GOT3 (cell line): ENCODE measurements at places on chromosomes 11 and 22.

- no peak for DNase-seq
Observed at GRCh38 chr11:69837791-69838190, 18.6 kb upstream of the FGF3 start.

- no peak for DNase-seq
Observed at GRCh38 chr22:47605441-47605840, 843.0 kb downstream of the TBC1D22A start.

- no peak for DNase-seq
Observed at GRCh38 chr11:689625-690024, 5.4 kb downstream of the DEAF1 start.

GRCh38 chr11:92249156-92249753 is 24.6 kb downstream of the FAT3 start:
- DNase-seq, result no peak

DNA sequence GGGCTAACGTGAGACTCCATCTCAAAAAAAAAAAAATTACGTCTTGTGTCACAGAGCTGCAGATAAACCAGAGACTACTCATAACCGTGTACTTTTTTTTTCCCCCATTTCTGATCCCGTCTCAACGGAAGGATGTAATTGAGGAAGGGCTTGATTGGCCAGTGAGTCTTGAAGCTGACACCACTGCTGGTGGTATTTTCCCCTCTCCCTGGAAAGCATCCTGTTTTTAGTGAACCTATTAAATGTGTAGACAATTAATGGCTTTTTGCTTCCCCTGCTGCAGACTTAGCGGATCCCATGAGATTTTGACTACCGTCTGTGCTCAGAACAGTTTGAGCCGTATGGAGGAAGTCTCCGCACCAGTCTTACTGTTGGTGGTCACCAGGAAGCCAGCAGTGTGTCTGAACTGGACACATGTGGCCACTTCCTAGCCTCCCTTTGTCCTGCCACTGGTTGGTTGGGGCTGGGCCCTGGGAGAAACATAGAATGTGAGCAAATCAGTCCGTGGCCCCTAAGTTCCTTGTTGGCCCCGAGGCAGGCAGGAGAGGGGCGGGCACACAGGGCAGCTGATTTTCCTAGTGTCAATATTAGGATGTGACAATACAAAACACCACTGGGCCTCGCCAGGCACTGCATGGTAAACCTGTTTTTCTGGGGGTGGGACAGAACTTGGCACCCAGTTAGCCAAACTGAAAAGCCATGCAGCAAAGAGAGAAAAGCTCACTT is 3.1 kb downstream of the BIK start:
- no peak for DNase-seq

GRCh38 chr22:27866135-27867084 is 52.6 kb downstream of the PITPNB start:
- no peak for DNase-seq

GRCh38 chr11:47355283-47356128 is 3.0 kb upstream of the MYBPC3 start:
- DNase-seq, result peak; percentile 77

GRCh38 chr11:134879931-134880330 is 467.9 kb upstream of the B3GAT1 start:
- no peak for DNase-seq

- DNase-seq, result no peak
Observed at GRCh38 chr22:36894266-36894665, 19.2 kb upstream of the CSF2RB start.

GRCh38 chr11:36402568-36403170 is 106.6 kb downstream of the PRR5L start:
- DNase-seq, result no peak

DNA sequence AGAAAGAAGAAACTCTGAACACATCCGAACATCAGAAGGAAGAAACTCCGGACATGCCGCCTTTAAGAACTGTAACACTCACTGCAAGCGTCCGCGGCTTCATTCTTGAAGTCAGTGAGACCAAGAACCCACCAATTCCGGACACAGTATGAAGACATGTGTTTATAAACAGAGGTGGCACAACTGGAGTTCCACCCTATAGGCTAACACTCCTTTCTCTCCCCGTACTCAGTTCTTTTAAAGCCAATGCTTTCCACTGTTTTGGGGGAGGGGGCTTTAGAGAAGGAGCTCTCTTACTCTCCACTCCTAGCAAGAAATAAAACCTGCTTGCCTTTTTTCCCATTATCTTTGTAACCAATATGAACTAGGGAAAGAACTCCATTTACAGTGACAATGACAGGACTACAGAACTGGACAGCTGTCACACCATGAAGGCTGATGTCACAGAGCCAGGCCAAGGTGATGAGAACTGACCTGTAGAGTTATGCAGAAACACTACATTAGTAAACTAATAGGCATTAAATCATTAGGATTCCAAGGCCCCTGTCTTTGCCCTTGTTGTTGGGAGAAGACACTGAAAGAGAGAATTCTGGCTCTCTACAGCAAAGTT is 733 bp downstream of the TRIM5 start:
- DNase-seq, result no peak

- no peak for DNase-seq
Observed at GRCh38 chr11:133600306-133600705, 68.0 kb upstream of the OPCML start.

DNA sequence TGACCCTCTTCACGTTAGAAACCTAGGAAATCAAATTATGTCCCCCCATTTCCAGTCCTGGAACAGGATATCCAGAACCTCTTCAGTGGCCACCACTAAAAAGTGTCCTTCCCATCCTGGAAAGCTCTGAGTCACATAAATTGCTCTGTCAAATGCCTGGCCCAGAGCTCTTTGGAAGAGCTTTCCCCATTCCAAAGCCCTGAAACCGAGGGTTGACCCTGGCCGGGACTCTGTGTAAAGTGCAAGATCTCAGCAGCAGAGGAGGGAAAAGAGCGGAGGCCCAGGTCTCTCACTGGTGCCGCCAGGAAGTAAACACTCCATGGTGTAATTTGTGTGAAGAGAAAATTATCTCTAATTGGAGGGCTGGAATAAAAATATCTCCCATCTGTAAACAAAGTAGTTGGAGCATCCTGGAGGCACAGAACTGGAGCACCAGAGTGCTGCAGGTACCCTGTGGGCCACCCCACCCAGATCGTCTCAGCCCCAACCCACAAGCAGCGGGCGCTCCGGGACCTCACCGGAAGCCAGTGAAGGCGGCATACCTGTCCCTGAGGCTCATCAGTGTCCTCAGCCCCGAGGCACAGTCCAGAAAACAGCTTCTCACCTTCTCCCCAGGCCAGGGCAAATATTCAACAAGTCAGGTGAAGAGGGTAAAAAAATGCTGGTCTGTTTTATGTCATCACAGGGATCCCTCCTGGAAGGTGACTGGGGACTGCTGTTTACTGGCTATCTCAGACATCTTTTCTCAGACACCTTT is 4.7 kb upstream of the JAM3 start:
- no peak for DNase-seq

DNA sequence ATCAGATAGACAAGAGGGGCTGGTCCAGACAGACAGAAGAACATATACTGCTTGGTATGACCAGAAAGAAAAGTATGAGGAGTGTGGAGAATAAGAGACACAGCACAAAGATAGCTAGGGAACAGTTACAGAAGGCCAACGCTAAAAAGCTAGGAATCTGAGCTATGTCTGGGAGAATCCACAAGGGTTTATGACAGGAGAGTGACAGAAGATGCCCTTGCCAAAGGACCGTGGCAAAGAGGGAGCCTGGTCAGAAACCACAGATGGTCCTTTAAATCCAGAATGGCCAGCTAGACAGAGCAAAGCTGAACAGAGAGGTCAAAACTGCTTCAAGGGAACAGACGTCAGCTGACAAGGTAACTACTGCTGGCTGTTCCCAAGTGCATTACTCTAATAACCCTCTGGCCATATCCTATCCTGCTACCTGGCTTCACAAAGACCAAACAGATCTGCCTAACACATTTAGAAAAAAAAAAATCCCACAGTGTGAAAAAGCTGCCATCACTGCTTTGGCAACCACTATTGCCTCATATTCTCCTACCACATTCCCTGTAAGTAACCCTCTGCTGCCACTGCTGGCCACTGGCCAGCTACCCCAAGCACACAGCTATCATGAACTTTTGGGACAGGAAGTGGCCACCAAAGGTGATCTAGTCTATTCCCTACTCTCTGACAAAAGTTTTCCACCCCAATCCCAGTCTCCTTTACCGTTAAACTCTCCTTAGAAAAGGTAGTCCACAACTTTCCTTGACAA is 7.3 kb downstream of the SERGEF start:
- DNase-seq, result no peak

DNA sequence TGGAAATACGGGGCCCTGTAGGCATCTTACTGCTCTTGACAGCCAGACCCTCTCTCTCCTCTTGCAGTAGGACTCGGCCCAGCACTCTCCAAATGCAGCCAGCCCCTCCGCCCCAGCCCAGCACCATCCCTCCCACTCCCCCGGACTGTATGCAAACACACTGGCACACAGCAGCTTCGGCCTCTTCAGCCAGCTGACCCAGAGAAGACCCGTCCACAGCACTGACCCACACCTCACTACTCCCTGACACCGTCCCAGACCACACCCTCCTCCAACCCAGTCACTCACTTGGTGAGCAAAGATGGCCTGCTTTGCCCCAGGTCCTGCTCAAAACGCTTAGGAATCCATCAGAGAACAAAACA is 164.6 kb downstream of the IGLL1 start:
- DNase-seq, result no peak

DNA sequence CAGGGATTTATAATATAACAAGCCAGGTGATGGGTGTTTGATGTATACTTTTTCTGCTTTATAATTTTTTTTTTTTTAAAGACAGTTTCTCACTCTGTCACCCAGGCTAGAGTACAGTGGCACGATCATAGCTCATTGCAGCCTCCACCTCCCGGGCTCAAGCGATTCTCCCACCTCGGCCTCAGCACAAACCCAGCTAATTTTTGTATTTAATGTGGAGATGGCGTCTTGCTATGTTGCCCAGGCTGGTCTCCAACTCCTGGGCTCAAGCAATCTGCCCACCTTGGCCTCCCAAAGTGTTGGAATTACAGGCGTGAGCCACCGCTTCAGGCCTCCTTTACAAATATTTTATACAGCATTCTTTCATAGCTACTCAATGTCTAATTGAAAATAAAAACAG is 48.6 kb downstream of the MORC2 start:
- DNase-seq, result no peak

- DNase-seq, result no peak
Observed at GRCh38 chr11:18384157-18384641, 10.2 kb upstream of the LDHA start.

- DNase-seq, result no peak
Observed at GRCh38 chr11:126122863-126123262, 60.2 kb upstream of the CDON start.

GRCh38 chr11:110962921-110963320 is 250.7 kb upstream of the ARHGAP20 start:
- DNase-seq, result no peak

GRCh38 chr11:104338186-104338585 is 174.2 kb upstream of the PDGFD start:
- no peak for DNase-seq

GRCh38 chr11:1481483-1481825 is 5.1 kb downstream of the MOB2 start:
- DNase-seq, result no peak

GRCh38 chr11:101741061-101741460 is 157.3 kb upstream of the TRPC6 start:
- DNase-seq, result no peak

DNA sequence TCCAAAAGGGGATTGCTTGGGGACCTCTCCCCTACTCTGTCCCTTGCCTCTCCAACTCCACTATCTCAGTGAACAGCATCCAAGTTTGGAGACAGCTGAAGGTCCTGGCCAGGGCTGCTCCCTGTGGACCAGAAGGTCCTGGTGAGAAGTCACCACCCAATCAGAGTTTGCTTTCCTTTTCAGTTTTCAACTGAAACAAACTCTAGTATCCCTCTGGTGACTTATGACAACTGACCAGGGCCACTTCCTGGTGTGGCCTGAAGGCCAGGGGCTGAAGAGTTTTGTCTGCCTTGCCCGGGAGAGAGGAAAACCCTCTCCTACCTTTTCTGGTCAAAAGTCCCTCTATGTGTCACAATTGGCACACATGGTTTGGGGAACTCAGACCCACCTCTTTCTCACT is 5.1 kb downstream of the JAML start:
- DNase-seq, result no peak

DNA sequence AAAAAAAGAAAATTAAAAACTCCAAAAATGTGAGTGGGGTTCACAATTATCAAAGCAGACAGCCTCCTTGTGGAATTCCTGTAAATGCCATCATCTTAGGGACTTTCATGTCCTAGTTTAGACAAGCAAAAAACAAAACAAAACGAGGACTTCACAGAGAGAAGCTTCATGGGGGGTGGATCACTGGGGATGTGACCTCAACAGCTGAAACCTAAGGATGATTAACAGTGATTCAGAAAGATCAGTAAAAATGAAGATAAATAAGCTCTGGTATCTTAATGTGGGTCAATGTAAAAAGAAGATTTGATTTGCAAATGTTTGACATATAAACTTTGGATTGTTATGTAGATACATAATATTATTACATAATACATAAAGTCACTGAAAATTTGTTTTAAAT is 8.1 kb upstream of the OR10W1 start:
- no peak for DNase-seq

DNA sequence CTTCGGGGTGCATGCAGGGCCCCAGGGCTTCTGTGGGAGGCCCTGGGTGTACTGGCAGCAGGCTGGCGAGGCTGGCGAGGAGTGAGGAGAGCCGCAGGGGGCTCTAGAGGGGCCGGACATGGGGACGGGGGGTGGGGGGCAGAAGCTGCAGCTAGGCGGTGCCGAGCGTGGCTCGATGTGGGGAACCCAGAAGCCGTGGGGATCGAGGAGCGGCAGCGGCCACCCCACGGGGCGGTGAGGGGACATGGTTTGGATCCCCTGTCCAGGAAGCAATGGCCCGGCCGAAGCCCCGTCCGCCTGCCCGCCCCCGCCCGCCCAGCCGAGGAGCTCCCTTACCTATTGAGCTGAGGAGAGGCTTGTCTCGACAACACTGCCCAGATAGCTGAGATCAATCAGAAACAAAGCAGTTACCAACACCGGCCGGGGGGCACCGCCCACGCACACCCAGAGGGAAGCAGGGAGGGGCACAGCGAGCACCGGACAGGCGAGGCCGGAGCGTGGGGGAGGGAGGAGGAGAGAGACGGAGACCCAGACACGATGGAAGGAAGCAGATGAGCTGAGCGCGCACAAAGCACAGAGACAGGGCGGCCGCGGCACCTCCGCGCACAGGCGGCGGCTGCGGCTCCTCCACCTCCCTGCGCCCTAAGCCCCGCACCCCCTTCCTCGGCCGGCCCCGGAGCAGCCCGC is 38.7 kb downstream of the IGSF9B start:
- DNase-seq, result no peak

- DNase-seq, result no peak
Observed at GRCh38 chr11:25702417-25702816, 629.5 kb upstream of the ANO3 start.

- DNase-seq, result no peak
Observed at GRCh38 chr22:20316217-20316843, 3.5 kb downstream of the DGCR6L start.

GRCh38 chr11:77069336-77069968 is 2.7 kb downstream of the CAPN5 start:
- no peak for DNase-seq
